ENCODE measurements at places on chromosomes 3 and 15.

DNA sequence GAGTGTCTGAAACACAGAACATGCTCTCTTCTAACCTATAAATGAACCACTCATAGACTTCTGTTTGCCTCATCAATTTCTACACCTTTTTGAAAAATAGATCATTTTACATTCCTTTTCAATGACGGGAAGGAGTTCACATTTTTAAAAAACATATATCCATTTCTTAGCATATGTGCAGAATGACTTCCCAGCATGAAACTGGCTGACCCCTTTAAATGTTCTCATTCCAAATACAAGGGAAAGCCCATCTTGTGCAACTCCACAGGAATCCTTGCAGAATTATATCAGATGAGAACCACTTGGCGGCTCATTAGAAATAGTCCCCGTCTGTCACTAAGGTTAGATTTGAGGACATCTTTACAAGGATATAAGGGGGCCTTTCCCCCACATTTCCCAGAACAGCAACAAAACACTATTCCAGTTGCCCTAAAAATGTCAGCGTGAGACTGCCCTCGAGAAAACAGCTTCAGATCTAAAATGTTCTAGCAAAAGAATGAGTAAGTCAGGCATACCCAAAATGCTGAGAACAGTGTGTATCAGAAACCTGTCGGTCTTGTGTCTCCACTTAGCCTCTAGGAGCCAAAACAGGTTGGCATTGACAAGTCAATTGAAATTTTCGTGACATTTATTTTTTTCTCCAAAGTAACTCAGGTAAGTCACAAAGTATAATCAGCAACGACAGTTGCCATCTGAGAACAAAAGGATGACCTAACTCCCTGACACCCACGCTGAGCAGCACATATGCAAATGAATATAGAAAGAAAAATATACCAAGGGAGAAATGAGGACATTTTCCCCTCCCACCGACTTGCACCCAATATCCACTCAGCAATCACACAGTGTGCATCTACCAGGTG, 63.1 kb downstream of the FOXP1 start:
- no peak for DNase-seq

DNA sequence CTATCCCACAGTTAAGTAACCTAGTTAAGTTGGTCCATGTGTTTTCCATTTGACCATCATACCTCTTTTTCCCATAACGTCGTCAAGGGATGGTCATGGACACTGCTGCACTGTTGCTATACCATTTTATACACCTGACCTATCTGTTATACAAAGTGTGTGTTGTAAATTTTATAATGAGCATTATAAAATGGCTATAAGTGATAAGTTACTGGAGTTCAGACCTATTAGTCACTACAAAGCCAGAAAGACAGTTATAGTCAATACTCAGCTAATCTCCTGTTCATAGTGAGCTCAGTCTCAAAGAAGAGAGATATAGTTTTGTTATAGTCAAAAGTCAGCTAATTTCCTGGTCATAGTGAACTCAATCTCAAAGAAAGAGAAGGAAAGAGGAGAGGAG, 18.9 kb upstream of the CTNNB1 start:
- DNase-seq, result no peak

DNA sequence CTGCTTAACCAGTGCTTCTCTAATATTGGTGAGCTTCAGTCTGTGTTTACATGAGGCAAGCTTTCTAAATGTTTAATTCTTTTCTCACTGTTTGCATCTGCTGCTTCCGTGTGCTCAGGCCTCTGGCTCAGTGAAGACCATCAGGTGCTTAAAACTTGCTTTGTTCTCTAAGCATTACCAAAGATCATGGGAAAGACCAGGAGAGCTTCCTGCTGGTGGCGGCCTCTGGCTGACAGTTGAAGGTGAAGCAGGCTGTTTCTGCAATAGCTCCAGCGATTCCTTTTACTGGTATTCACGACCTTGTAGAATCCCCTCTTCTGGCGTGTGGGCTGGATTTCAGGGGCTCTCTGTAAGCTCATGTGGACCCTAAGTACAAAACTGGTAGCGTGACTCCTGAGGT, 45.1 kb downstream of the EDEM1 start:
- DNase-seq, result no peak

DNA sequence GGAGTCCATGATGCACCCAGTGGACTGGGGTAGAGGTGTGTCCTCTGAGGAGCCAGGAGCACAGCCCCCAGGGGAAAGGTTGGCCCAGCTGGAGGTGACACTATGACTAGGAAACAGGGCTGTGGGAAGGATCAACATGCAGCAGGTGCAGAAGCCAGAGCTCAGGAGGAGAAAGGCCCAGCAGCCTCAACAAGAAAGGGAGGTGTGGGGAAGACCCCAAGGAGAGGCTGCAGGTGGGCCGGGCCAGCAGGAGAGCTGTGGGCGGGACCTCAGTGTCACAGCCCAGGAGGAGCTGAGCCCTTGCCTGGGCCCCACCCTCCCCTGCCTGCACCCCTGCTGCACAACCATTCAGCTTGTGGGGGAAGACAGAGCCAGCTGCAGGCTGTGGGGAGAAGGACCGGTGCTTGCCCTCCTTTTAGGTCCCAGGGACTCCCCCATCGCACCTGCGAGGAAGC, 18.4 kb upstream of the KLF13 start:
- DNase-seq, result no peak

DNA sequence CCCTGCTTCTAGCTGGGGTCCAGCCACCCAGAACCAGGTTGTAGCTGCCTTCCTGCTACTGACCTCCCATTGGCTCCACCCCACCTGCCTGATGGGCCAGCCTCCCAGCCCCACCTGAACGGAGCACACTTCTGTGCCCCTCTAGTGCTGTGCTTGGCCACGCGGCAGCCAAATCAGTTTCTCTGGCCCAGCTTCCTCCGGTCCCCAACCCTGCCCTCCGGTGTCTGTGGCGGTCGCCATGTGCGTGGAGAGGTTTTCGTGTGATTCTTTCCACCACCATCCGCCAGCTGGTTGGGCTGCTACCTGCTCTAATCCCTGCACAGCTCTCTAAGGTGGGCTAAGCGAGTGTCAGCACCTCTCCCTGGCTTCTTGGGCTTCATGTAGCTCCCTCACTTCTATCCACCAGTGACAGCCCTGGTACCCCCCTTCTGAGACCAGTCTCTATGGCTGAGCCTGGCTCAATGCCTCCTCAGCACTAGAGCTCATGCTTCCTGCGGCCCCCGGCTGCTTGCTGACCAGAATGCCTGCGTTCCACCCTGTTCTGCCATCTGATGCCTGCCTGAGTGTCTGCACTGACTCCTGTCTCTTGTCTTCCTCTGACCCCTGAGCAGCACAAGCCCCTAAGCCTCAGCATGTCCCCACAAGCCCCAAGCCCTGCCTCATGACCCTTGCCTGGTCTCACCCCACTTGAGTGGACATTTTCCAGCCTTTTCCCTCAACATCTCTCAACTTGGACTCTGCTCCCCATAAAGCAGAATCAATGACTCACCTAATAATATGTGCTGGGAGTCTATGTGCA, 23.2 kb upstream of the MAGEF1 start:
- DNase-seq, result no peak

GRCh38 chr15:69623392-69624154, 171.0 kb downstream of the RPLP1 start:
- no peak for DNase-seq

GRCh38 chr15:69502470-69503045, 49.9 kb downstream of the RPLP1 start:
- DNase-seq, result no peak

- DNase-seq, result no peak
These were observed 51.4 kb upstream of the ATOSA start for GRCh38 chr15:52730594-52730993.

DNA sequence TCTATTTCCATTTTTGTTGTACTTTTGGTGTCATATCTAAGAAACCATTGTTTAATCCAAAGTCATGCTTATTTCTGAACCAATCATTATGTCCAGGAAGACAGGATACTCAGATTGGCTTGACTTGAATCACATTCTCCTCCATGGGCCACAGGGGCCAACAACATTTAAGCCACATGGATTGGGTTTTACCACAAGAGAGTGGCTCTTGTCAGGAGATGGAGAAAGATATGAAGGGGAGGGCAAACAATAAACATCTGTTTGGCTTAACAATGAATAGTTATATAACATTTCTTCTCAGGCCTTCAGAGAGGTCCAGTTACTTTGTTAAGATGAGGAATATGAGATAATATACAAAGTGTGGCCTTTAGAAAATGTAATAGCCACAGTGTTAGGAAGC, 44.6 kb downstream of the GXYLT2 start:
- no peak for DNase-seq

DNA sequence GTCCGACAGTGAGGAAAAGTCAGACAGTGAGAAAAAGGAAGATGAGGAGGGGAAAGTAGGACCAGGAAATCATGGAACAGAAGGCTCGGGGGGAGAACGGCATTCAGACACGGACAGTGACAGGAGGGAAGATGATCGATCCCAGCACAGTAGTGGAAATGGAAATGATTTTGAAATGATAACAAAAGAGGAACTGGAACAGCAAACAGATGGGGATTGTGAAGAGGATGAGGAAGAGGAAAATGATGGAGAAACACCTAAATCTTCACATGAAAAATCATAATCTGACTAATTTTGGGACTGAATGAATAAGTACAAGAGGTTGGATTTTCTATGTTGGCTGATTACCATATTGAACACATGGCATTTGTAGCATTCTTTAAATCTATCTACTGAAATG, 26.2 kb downstream of the SEC62 start:
- no peak for DNase-seq

DNA sequence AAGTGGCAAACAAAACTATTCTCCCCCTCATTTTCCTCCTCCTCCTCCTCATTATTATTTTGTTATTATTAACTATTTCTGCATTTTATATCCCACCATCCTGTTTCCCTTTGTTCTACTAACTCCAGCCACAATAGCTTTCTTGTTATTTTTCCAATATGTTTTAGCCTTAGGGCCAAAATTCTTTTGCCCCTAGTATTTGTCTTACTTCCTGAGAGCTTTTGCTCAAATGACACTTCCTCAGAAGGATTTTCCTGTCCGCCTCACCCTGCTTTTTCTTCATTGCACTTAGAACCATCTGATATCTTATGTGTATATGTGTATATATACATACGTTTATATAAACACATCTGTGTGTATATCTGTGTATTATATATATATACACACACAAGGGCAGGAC, 32.7 kb upstream of the NUDT16 start:
- no peak for DNase-seq

DNA sequence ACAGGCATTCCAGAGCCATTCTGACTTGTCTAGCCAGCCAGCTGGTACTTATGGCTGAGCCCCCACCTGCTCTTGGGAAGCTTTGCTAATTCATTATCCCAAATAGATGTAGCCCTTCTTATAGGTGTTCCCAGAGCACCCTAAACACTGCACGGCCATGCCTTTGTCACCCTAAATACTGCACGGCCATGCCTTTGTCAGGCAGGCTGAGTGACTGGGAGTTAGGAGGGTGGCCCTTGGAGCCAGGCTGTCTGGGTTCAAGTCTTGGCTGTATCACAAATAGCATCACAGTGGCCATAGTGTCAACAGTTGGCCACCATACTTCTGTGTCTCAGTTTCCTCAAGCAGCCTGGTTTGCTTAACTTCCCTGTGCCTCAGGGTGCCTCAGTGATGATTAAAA, 292.3 kb downstream of the ADAMTS17 start:
- DNase-seq, result no peak

DNA sequence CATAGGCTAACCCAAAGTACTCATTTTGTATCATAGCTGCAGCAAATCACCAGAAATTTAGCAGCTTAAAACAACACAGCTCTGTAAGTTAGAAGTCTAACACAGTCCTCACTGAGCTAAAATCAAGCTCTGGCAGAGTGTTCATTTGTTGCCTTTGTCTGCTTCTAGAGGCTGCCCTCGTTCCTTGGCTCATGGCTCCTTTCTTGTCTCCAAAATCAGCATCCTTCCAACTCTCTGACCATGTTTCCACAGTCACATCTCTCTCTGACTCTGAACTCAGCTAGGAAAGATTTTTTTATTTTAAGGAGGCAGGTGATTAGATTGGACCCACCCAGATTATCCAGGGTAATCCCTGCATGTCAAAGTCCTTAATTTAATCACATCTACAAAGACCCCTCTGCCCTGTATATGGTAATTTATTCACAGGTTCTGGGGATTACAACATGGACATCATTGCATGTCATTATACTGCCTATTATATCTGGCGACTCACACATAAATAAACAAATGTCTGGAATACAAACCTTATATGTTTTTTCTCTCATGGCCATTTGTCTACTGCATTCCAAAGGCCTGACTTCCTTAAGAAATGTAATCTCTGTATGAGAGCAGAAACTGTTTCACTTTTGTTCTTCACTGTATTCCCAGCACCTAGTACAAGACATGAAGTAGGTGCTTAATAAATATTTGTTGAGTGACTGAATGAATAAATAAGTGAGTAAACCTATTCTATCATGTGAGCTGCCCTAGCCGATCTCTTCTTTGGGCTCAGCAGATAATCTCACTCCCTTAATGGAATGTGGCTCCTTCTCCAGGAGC, 15.1 kb upstream of the UACA start:
- no peak for DNase-seq

DNA sequence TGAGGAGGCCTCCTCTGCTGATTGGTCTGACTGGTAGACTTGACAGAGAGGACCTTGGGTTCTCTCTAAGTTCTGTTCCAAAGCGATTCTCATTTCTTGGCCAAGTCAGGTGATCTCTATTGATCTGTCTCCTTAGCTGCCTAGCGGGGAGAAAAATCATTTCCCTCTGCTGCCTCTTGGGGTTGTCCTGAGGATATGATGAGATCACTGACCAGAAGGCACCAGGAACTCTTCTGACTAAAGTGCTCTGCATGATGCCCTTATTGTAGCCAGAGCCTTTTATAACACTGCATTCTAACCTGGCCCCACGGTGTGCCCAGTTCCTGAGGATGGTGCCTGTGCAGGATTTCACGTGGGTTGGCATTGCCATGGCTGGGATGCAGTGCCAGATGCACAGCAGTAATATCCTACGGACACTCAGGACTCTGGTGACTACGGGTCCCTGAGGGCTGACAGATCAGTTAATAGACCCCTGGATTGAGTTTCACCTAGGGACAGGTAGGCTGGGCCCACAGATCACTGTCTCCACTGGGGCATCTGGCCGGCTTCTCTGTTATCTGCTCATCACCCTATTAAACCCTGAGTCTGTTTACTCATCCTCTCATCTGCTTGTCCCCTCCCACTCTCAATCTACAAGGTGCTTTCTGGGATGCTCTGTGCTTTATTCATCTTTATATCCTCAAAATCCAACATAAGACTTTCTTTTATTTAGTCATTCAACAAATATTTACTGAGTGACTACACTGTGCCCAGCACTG, 3.9 kb upstream of the HEG1 start:
- DNase-seq, result no peak

GRCh38 chr3:115363071-115363470, 216.0 kb upstream of the ZBTB20 start:
- DNase-seq, result no peak

Data from stimulated activated CD4-positive, alpha-beta T cell treated with anti-CD3 and anti-CD28 coated beads, Interleukin-1b, Interleukin-23, amount 100 ng/mL, for 1 hour (primary cell).